GM12878 (cell line): ENCODE measurements at places on chromosomes 2 and 18. TPM values are rescaled to one million over a fixed set of nuclear protein-coding genes. Genes with fewer than 3 reads are reported as not detected.
A peak's percentile ranks its signal among the peaks of the same experiment; 100 is the strongest.

- DNase-seq: no peak
These were observed 182.8 kb downstream of the LDLRAD4 start for GRCh38 chr18:13401404-13401803.

DNA sequence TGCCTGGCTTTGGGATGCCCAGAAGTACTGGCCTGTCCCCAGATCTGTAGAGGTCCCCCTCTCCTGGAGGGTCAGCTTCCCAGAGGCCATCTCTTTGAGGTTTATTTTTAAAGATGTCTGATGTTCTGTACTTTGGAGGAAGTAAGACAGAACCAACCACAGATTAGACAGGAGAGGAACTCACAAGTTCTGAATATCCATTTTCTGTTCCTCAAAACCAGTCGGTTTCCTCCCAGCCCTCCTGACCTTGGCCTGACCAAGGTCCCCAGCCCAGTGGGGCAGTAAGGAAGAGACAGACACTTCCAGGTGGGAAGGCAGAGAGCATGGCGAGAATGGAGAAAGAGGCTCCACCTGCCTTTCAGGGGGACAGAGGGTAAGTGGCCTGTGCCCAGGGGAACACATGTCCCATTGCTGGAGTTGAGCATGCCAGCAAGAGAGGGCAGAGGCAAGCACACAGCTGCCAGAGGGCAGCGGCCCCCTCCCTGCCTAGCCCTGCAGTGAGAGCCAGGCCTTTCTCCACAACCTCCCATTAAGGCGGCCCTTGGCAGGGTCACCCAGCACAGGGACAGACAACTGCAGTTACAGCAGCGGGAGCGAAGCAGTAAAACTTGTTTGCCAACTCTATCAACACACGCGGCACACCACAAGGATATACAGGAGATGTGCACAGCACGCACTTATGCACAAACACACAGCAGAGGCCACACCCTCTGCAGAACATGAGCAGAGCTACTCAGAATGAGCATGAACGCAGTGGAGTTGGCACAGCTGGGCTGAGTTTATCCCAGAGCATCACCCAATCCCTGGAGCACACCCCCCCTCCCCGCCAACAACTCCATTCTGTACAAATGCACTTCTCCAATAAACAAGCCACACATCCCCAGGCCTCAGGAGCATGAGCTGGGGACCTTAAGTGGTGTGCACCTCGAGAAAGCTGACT is 18.5 kb upstream of the SEMA4C start:
- DNase-seq: no peak

DNA sequence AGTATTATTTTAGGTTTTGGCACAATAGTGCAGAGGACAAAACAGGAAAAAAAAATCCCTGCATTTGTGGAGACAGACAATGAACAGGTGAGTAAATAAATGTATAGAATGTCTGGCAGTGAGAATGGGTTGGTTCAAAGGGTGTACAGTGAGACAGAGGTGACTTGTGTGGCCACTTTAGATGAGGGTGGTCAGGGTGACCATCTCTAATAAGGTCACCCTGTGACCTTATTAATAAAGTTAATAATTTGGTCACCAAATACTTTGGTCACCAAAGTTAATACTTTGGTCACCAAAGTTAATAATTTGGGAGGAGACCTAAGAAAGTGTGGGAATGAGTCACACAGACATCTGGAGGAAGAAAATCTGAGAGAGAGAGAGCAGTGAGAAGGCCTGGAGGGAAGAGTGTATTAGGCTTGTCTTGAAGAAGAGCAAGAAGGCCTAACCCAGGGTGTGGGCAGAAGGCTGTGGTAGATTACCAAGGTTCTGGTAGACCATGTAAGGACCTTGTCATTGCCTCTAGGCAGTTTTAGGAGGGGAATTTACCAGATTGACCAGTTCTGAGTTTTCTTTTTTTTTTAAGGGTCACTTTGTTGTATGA is 1368.4 kb upstream of the CELF4 start:
- DNase-seq: no peak

DNA sequence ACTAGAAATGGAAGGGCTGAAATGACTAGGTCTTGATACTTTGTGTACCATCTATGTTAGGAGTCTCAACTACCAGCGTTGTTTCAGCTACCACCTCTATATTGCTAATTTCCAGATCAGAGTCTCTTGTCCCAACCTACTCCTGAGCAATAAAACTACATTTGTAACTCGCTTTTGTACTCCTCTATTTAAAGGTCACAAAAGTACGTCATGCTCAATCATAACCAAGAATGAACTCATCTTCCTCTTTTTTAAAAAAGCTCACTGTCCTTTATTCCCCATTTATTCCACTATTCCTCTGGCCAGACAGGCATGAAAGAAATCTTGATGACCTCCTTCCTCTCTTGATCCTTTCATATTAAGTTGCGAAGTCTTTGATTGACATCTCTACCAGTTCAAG is 11.2 kb upstream of the MATN3 start:
- no peak for DNase-seq

DNA sequence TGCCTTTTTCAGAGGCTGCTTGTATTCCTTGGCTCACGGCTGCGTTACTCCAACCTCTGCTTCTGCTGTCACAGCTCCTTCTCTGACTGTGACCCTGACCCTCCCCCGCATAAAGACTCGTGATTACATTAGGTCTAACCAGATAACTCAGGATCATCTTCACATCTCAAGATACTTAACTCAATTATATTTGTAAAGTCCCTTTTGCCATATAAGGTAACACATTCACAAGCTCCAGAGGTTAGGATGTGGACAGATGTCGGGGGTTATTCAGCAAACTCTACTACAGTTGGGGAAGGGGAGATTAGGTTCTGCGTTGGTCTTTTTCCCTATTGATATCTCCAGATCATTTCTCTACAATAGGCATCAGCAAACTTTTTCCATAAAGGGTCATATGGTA is 76.9 kb downstream of the EVA1A start:
- DNase-seq: no peak

DNA sequence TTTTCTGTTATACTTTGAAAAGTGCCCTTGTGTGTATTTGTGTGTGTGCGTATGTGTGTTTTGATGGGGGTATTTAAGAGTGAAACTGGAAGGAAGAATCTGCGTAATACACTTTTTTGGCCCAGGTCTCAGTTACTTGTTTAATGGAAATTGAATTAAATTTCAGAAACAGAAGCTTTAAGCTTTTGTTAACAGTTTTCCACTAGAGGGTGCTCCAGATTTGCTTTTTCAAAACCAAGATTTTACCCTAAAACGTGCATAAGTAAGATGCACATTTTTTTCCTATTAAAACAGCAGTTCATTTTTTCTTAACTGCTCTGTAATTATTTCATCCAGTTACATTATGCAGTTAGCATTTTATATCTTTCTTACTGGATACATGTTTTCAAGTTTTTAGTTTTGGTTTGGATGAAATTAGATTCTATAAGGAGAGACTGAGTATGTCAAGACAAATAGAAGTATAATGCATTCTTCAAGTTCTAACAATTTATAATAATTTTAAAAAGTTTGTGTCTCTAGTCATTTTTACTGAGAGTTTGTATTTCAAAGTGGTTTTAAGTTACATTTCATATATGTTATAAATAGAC is 97.2 kb downstream of the PIK3C3 start:
- no peak for DNase-seq

- DNase-seq: no peak
These were observed 247.5 kb downstream of the DYSF start for GRCh38 chr2:71700658-71701397.

DNA sequence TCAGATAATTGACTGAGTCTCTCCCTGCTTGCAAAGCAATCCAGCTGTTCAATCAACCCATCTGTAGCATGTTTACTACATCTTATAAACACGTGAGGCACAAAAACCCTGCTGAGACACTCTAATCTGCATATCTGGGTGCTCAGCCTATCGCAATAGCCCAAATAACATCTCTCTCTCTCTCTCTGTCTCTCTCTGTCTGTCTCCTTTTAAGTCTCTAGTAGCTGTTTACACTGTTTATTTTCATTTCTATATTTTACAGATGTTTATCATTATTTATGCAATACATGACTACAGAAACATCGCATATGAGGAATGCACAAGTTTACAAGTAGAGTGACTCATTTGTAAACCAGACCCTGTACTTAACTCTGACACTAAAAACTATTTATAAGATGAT is 422.1 kb upstream of the DSEL start:
- DNase-seq: no peak

DNA sequence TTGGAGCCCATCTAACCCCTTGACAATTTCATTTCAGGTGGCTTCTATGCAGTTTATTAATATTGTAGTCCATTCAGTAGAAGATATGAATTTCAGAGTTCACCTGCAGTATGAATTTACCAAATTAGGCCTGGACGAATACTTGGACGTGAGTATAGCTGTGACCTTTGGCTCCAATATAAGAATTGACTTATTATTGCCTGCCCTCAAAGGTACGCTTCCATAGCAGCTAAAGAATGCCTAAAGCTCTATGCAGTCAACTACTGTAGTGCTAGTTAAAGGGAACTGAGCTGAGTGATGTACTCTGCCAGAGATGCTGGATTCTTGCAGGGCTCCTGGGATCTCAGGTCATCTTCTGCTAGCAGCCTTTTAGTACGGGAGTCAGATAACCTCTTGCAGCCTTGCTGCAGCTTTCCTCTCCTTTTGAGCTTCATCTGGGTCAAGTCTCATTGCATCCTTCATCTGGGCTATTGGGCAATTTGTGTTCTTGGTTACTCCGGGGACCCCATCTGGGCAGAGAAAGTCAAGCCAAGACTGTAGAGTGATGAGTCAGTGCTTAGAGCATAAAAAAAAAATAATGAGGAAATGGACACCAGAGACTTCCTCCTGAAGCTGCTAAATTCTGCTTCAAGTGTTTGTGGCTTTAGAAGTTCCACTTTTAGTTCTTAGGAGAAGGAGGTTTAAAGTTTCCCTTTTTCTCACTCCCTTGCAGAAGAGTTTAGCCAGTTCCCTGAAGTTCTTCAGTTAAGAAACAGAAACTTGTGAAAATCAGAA is 105.6 kb downstream of the PRPF40A start:
- DNase-seq: peak; percentile 64

DNA sequence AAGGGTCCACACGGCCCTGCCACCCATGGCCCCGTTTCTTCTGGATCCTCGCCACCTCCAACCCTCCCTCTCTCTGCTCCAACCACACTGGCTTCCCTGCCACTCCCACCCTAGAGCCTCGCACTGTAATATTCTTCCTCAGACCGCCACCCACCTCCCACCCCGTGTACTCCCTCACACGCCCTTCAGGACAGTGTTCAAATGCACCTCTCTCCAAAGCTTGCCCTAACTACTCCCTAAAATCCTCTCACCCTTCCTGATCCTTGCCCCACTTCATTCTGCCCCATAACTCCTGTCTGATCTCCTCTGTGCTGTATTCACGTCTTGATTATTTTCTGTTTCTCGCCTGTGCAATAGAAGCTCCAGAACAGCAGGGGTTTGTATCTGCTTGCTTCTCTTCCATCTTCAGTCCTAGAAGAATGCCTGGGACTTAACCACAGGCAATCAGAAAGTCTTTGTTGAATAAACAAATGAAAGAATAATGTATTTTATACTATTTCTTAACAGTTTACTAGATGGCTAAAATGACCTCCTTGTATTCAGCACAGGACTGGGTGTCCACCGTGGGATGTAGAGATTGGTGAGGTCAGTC is 25.5 kb downstream of the EPB41L3 start:
- DNase-seq: no peak

- no peak for DNase-seq
These were observed 3.5 kb downstream of the BIN1 start for GRCh38 chr2:127103243-127104165.

DNA sequence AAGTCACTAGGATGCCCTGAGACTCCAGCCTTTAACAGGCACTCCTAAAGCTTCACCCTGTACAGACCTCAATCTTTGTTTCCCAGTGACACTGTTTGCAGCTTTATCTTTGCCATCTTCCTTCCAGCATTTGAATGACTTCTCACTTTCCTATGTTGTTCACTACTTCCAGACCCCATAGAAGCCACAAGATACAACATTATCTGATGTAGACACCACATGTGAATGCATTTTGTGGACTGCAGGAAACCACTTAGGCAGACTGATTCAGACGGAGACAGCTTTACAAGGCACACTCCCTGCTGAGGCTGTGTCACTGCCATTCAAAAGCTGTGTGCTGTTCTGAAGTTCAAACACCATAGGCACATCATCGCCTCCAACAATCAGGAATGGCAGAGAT is 67.3 kb upstream of the SPATS2L start:
- DNase-seq: no peak

GRCh38 chr2:240851078-240851991 is 17.3 kb upstream of the AGXT start:
- DNase-seq: peak; percentile 12

- DNase-seq: no peak
These were observed 223.9 kb downstream of the MBD5 start for GRCh38 chr2:148244593-148245292.

GRCh38 chr2:190050001-190050400 is 12.5 kb downstream of the MSTN start:
- DNase-seq: no peak

GRCh38 chr2:185664384-185664783 is 74.2 kb upstream of the FSIP2 start:
- DNase-seq: no peak

DNA sequence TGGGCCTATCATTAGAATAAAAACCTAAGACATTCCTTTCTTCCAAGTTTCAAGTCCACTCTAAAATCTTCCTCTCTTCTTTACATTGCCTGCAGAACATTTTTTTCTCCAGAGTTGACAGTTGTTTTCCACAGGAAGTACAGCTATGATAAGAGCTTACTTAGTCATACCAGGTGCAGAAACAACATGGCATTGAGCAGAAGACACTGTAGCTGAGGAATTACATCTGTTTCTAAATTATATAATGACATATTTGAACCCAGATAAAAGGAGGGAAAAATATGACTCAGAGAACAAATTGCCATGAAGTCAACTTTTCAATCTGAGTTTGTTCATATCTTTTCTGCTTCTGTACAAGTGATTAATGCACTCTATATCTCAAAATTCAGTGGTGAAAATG is 30.2 kb downstream of the CMPK2 start:
- no peak for DNase-seq

GRCh38 chr2:43798300-43798699 is 24.5 kb downstream of the DYNC2LI1 start:
- no peak for DNase-seq

GRCh38 chr2:230842473-230842872 is 22.3 kb upstream of the ITM2C start:
- DNase-seq: no peak

DNA sequence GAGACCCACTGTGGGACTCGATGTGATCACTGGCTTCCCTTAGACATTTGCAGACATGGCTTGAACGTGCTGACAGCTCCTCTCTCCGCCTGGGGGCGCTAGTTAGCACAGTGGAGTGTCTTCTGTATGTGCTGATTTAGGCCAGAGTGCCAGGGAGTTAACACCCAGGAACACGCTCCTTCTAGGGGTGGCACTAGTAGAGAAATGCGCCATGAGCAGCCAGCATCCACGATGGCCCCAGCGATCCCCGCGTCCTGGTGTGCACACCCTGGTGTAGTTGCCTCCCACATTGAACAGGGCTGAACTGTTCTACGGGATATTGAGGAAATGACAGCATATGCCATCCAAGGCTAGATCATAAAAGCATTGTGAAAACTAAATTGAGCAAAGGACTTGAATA is 11.4 kb upstream of the NMUR1 start:
- DNase-seq: no peak

GRCh38 chr2:218885981-218886947 is 5.6 kb downstream of the WNT10A start:
- peak; percentile 98 for DNase-seq

Gene CCL20
- 5.5 and 6.6 TPM in 2 replicates for total RNA-seq

Gene GPR75
- total RNA-seq: 1.7 and 2.5 TPM in 2 replicates

Gene MAP3K20
- total RNA-seq: 2.2 and 3.4 TPM in 2 replicates

Gene ALK
- total RNA-seq: not detected in 2 replicates

Gene LRATD1
- total RNA-seq: 0.05 TPM in 1 of 2 replicates, not detected in the other

Gene TLX2
- 5.3 and 5.5 TPM in 2 replicates for total RNA-seq

Gene LRRC30
- total RNA-seq: not detected in 2 replicates

Gene RIT2
- total RNA-seq: not detected in 2 replicates

Gene DNER
- total RNA-seq: not detected in 2 replicates

Gene CD28
- 0.16 and 0.23 TPM in 2 replicates for total RNA-seq
